Mesothelial cell of epicardium (in vitro differentiated cells): ENCODE measurements at places on chromosomes 16 and 17. TPM values are rescaled to one million over a fixed set of nuclear protein-coding genes. Genes with fewer than 3 reads are reported as not detected.

DNA sequence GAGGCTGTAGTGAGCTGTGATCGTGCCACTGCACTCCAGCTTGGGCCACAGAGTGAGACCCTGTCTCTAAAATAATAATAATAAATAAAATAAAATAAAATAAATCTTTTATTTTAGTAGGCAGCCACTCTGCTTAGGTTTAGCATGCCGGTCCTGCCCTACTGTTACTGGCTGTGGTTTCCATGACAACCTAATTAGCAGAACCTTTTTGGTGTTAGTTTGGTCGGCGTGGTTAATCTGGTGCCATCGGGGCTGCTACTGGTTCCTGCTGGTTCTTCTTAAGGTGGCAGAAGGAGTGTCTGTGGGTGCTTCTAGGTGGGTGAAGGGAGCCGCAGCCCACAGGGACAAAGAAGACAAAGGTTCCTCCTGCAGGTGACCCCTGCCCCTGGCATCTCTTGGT lies 37.8 kb upstream of the CBX4 start:
- no peak for DNase-seq

DNA sequence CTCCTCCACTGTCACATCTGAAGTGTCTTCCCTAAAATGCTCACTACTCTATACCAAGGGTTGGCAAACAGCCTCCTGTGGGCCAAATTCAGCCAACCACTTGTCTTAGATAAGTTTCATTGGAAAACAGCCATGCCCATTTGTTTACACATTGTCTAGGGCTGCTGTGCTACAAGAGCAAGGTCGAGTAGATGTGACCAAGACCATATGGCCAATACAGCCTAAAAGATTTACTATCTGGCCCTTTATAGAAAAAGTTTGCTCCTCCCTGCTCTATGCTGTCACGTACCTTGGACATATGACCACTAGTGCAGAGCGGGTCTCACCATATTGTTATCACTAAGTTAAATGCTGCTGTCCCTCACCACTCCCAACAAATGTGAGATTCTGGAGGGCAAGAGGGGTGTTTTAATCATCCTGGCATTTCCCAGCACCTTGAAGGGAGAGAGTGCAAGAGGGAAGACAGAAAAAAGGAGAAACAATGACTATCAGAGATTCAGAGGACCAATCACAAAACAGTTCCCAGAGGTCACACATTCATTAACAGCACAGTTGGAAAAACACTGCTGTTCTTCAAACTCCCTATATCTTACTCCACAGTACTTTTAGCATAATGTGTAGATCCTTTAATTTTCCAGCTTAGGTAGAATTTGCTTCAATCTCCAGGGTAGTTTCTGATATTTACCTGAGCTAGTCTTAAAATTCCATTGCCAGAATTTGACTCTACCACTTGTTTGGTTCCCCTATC lies 13.2 kb downstream of the LSM12 start:
- DNase-seq = no peak

DNA sequence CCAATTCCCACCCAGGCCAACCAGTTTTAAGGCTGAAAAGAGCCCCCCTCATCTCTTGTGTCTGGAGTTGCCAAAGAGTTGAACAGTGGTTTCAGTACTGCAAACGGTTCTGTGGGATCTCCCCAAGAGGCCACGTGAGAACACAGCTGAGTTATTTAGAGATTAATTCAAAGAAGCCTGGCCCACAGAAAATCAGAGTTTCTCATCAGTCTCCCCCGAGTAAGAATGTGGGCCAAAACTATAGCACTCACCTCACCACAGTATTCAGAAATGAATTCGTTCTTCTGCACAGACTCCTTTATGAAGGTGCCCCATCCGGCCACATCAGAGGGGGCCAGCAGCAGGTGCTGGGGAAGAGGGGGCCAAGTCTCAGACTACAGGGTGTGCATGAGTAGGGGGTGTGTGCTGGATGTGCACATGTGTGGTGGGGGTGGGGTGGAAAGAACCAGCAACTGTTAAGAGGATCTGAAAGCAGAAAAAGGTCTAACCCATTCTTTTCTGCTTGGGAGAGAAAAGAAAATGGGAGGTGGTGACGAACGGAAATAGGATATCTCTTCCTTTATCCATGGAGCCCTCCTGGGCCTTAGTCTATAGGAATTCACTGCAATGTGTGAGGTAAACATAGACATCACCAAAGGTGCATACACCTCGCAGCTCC lies 22.6 kb downstream of the CNTNAP1 start:
- no peak for DNase-seq

- DNase-seq = no peak
These were observed 3.9 kb downstream of the NAGS start for GRCh38 chr17:44008205-44008909.

Gene KRTAP1-1
- total RNA-seq = not detected in 3 replicates

- peak; percentile 56 for DNase-seq
These were observed 22.1 kb downstream of the CRISPLD2 start for GRCh38 chr16:84841787-84842300.

GRCh38 chr17:73795730-73796129 lies 151.5 kb upstream of the SDK2 start:
- DNase-seq = no peak

DNA sequence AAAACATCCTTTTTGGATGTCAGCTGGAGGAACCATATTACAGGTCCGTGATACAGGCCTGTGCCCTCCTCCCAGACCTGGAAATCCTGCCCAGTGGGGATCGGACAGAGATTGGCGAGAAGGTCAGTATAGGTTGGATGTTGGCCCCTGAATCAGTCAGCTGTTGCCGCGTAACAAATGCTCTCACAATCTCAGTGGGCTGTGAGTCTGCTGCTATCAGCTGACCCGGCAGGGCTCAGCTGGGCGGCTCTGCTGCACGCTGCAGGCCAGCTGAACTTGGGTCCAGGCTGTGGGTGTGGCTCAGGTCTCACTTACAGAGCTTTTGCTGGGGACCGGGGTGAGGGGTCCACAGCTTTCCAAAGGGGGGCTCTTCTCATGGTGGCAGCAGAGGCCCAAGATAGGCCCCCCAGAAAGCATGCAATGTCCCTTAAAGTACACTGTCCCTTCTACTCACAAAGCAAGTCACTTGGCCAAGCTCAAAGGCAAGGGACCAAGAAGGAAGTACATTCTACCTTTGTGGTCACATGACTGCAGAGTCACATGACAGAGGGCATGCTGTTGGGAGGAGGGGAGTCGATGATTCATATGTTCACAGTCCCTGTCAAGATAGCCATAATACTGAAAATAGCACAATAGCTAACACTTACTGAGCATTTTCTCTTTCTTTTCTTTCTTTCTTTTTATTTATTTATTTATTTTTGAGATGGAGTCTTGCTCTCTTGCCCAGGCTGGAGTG lies 134.2 kb downstream of the ABCC1 start:
- DNase-seq = no peak

Gene PSMC3IP
- 8.3 to 9.8 TPM (median 9.7 TPM) in 3 replicates for total RNA-seq

Gene ADAT1
- total RNA-seq = 54.5 to 58.7 TPM (median 55.7 TPM) in 3 replicates

DNA sequence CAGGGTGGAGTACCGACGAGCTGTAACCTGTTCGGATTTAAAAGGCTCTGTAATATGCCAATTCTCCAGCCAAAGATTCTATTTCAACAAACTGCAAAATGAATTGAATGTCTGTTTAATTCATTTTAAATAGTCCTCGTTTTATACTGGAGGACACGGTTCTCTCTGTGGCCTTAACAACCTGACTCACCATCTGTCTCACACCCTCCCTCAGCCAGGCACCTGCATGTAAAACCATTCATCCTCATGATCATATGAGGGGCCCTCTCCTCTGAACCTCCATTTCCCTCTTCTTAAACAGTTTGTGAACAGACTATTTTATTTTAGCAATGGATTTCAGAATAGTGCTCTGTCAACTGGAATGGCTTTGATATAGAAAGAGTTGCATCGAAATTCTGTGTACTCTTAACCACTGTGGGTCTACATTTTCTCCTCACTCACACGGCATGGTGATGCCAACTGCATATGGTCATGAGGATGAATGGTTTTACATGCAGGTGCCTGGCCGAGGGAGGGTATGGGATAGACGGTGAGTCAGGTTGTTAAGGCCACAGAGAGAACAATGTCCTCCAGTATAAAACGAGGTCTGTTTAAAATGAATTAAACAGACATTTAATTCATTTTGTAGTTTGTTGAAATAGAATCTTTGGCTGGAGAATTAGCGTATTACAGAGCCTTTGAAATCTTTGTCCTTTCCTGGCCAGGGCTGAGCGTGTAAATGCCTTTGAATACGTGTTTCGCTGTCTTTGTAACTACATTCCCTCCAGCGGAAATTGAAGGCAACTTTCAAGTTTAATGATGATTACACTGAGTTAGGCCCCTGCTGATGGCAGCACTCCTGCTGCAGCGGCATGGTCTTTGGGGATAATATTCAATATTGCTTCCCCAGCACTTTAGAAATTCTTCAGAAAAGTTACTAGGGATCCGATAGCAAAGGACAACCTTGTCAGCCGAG lies 329.6 kb downstream of the SNX29 start:
- no peak for DNase-seq

- no peak for DNase-seq
These were observed 23.1 kb upstream of the SDK2 start for GRCh38 chr17:73667181-73667959.

DNA sequence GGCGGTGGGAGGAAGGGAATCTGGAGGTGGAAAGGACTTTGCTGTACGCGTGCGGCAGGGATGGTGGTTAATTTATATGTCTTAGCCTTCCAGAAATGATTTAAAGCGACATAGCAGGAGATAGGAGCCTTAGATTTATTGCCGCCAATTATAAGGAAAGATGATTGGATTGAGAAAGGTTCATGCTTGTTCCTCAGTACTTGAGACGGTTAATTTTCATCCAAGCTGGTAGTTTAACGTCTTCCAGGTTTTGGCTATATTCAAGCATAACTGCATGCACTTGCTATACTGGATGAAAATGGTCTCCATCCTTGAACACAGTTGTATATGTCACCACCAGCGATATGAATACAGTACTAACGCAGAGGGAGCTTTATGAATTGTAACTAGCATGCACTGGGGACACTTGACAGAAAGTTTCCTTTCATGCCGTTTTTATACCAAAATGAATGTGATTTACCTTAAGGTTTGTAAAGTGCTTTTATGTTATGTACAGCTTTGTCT lies 610 bp upstream of the PEX12 start:
- no peak for DNase-seq

- no peak for DNase-seq
These were observed 15.5 kb downstream of the MAP1LC3B start for GRCh38 chr16:87407511-87408112.

- no peak for DNase-seq
These were observed 264.7 kb downstream of the PARN start for GRCh38 chr16:14365200-14365851.

DNA sequence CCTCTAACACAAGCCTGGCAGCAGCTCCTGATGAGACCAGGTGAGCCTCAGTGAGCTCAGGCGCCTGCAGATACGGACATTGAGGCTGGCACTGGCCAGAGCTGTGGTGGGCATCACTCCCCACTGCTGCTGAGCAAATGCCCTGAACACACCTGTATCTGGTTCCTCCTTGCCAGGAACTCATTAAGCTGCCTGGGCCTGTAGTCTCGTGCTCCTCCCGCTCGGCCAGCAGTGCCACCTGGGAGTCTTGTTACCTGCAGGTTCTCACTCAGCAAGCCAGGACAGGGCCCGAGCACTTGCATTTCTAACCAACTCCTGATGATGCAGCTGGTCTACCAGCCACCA lies 13.3 kb downstream of the EIF4A3 start:
- no peak for DNase-seq
